BJ (cell line): ENCODE measurements at places on chromosomes 13 and 19.
A peak's percentile ranks its signal among the peaks of the same experiment; 100 is the strongest.

DNA sequence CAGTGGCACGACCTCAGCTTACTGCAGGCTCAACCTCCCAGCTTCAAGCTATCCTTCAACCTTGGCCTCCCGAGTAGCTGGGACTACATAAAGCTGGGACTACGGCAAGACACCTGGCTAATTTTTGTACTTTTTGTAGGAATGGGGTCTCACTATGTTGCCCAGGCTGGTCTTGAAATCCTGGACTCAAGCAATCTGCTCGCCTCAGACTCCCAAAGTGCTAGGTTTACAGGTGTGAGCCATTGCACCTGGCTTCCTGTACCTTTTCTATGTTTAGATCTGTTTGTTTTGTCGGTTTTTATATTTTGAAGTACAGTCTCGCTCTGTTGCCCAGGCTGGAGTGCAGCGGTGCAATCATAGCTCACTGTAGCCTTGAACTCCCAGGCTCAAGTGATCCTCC lies 17.5 kb upstream of the TICAM1 start:
- no peak for DNase-seq

DNA sequence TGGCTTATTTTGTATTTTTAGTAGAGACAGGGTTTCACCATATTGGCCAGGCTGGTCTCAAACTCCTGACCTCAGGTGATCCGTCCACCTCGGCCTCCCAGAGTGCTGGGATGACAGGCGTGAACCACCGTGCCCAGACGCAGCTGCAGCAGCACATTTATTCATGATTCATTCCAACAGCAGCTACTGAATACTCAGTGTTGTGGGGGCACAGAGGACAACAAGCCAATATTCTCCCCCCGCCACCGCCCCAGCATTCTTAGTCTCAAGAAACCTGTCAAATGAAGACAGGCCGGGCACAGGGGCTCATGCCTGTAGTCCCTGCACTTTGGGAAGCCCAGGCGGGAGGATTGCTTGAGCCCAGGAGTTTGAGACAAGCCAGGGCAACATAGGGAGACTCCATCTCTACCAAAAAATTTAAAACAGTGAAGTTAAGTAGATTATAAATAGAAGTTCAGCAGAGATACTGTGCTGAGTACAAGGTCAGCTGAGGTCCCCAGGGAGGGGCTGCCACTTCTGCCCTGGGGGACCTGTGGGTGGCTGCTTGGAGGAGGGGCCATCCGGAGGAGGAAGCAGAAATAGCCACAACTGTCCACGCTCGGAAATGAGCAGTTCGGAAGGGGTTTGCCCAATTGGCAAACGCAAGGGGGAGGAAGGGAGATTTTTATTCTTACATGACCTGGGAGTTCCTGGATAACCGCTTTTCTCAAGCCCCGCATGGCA lies 4.3 kb downstream of the DOT1L start:
- DNase-seq = no peak

- no peak for DNase-seq
These were observed 179.6 kb upstream of the HTR2A start for GRCh38 chr13:47076500-47076899.

- no peak for DNase-seq
These were observed 4.5 kb upstream of the ZNF470 start for GRCh38 chr19:56562766-56563165.

- no peak for DNase-seq
These were observed 60.9 kb downstream of the LIG4 start for GRCh38 chr13:108154421-108154858.

DNA sequence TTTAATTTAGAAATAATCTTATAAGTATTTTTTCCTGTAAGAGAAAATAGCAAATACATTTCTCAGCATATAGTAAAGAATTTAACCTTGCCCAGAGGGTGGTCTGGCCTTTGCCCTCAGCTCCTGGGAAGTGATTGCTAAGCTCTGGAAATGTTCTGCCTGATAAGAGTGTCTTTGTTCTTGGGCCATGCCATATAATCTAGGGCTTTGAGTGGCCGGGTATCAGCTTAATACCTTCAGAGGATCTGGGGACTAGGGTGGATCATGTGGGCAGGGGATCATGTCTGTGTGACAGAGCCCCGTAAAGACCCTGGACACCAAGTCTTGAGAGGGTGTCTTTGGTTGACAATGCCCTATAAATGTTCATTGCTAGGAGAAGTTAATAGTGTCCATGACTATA lies 1032.4 kb upstream of the MIR17HG start:
- DNase-seq = no peak

DNA sequence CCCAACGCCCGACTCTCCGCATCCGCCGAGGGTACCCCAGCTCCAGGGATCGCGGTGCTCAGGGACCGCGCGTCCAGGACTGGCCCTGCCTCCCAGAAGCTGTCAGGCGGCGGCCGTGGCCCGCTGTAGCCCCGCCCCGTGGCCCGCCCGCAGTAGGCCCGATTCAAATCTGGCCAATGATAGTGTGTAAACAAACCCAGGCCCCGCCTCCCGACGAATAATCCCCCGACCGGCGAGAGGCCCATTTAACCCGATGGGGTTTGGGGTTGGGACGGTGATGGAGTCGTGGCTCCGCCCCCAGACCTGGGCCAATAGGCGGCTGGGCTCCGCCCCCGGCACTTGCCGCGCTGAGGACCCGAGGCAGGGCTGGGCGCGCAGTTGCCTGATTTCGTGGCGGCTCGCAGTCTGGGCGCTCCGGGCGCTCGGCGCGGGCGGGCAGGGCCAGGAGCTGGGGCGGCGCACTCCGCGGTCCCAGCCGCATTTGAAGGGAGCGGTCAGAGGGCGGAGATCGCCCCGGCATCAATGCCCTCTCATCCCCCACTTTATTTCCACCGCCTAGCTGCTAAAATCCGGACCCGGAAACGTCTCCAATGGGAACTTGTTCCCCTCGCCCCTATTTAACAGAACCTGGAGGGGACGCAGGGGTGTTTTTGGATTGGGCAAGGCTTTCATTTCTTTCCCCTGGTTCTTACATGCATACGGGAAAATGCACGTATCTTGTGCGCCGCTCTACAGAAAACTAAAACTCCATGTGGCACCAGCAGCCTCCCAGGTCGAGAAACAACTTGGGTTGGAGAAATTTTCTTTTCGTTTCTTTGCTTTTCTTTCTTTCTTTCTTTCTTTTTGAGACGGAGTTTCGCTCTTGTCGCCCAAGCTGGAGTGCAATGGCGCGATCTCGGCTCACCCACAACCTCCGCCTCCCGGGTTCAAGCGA lies 8.4 kb upstream of the BICRA start:
- peak; percentile 94 for DNase-seq
